Naive thymus-derived CD8-positive, alpha-beta T cell (primary cell): ENCODE measurements at places on chromosomes 5 and 9. TPM values are rescaled to one million over a fixed set of nuclear protein-coding genes. Genes with fewer than 3 reads are reported as not detected.
A peak's percentile ranks its signal among the peaks of the same experiment; 100 is the strongest.

LECT2 gene
- total RNA-seq: not detected

ELOVL7 gene
- total RNA-seq: not detected

FBP2 gene
- not detected for total RNA-seq

ADRB2 gene
- 2.2 TPM for total RNA-seq

SLCO6A1 gene
- not detected for total RNA-seq

ZNF608 gene
- total RNA-seq: 0.66 TPM

NEUROG1 gene
- total RNA-seq: not detected

FABP6 gene
- not detected for total RNA-seq

C9 gene
- total RNA-seq: not detected

CNTNAP3B gene
- total RNA-seq: not detected

GRCh38 chr5:169670769-169671525 is 33.9 kb downstream of the DOCK2 start:
- H3K27me3 ChIP-seq: no peaks in the 10 kb centered on the region
- DNase-seq: no peak
- no peak overlapping the region for H3K27ac ChIP-seq
- H3K4me1 ChIP-seq: peaks cover 6% of the 10 kb centered on the region
- H3K4me3 ChIP-seq: no peak overlapping the region

DNA sequence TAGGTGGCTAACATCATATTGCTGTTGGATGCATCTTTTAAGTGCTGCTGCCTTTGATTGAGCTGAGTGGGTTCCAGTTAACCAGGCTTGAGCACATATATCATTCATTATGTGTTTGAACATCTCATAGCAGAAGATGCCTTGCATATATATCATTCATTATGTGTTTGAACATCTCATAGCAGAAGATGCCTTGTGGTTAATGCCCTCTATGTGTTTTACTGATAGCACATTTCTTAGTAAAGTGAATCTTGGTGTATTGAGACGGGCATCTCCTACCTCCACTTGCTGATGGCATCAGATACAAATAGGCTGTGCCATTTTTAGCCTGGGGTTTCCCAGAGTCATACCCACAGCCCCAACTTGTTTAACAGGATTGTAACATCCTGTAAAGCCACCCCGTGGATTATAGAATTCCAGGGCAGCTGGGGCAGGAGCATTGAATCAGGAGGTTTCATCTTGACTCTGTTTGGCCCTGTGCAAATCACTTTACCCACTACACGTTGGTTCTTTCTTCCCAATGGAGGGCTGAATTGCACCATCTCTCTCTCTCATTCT is 26.5 kb downstream of the MTAP start:
- H3K27ac ChIP-seq: no peak overlapping the region
- H3K4me1 ChIP-seq: peaks cover 38% of the 10 kb centered on the region
- no peaks in the 10 kb centered on the region for H3K27me3 ChIP-seq
- DNase-seq: no peak
- H3K4me3 ChIP-seq: no peak overlapping the region

DNA sequence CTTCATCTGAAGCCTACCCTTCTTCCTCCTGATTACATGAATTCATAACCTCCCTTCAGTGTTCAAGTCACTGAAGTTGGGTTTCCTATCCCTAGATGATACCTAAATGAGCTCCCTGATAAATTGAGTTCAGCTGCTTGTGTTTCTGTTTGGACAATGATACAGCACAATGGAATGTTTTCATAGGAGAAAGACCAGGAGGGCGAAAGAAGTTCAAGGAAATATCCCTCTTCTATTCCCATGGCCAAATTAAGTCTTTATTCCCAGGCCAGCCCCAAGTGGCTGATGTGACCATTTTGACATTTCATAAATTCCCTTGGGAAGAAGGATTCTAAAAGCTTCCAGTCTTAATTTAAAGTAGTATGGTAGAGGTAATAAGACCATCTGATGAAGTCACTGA is 555.8 kb upstream of the CLINT1 start:
- H3K27ac ChIP-seq: no peak overlapping the region
- no peaks in the 10 kb centered on the region for H3K36me3 ChIP-seq
- no peaks in the 10 kb centered on the region for H3K27me3 ChIP-seq
- DNase-seq: no peak
- H3K4me1 ChIP-seq: no peaks in the 10 kb centered on the region
- no peak overlapping the region for H3K4me3 ChIP-seq

DNA sequence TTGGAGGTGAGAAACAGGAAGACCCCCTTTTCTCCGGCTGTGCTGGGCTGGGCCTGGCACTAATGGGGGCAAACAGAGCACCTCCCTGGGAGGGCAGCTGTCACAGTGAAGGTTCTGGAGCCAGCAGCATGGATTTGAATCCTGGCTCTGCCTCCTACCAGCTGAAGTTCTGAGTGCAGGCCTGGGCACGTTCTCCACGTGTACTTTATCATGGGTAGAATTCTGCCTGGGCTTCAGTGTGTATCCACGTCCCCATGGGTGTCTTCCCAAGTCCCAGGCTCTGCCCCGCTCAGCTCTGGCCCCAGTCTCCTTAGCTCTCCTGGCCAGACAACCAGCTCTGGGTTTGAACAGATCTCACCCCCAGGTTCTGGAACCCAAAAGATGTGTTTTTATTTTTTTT is 223.2 kb downstream of the PBX3 start:
- DNase-seq: no peak
- H3K36me3 ChIP-seq: no peaks in the 10 kb centered on the region
- no peak overlapping the region for H3K4me3 ChIP-seq
- no peak overlapping the region for H3K27ac ChIP-seq
- no peaks in the 10 kb centered on the region for H3K4me1 ChIP-seq
- H3K27me3 ChIP-seq: no peaks in the 10 kb centered on the region

DNA sequence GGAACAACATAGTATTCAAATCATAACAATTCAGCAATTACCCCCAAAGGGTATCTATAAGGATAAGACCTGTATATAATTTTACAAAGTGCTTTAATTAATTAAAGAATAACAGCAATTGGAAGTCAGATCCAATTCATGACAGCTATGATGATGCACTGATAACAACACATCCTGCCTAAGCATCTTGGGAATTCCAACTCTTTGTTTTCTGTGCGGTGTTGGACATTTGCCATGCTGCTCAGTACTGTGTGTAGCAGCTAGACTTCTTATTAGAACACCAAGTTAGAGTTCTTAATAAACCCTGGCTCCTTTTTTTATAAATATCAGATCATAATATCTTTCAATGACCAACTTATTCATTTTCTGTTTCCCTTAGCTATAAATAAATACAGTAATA is 209.0 kb downstream of the SEC61B start:
- H3K27me3 ChIP-seq: peaks cover 6% of the 10 kb centered on the region
- H3K36me3 ChIP-seq: peaks cover 1% of the 10 kb centered on the region
- H3K27ac ChIP-seq: no peak overlapping the region
- DNase-seq: no peak

DNA sequence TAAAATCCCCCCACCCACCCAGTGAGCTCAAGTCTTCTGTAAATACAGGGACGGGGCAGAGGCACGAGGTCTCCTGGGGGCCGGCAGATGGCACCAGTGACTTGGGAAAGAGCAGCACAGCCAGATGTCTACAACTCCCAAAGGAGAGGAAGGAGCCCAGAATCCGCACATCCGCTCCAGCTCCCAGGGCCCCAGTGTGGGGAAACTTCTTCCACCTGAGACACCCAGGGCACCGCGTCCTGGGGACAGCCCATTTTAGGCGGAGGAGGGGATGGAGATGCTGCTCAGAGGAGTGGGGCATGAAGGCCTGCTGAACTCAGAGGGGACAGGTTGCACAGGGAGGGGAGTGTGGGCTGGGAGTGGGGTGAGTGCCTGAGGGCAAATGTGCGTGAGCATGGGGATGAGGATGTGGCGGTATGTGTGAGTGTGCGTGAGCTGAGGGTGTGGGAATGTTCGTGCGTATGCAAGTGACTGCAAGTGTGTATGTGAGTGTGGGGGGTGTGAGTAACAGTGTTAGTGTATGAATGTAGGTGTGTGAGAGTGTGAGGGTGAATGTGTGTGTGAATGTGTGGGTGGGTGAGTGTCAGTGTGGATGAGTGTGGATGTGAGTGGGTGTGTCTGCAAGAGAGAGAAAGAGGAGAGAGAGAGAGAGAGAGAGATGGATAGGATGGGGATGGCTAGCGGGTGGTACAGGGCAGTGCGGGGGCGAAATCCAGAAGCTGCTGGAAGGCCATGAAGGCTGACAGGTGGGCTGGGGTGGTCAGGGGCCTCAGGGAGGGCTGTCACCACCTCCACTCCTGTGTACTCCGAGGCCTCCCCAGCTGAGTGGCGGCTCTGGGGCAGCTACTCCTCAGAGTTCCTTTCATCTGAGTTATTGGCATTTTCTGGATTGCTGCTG is 63.5 kb downstream of the DUSP1 start:
- no peak for DNase-seq
- no peaks in the 10 kb centered on the region for H3K36me3 ChIP-seq
- peaks cover 49% of the 10 kb centered on the region for H3K27me3 ChIP-seq

GRCh38 chr5:134175921-134176510 is 734 bp downstream of the SKP1 start:
- no peaks in the 10 kb centered on the region for H3K36me3 ChIP-seq
- H3K4me3 ChIP-seq: peak overlapping the region; percentile 98
- peak overlapping the region; percentile 99 for H3K27ac ChIP-seq
- DNase-seq: no peak
- peaks cover 33% of the 10 kb centered on the region for H3K4me1 ChIP-seq

DNA sequence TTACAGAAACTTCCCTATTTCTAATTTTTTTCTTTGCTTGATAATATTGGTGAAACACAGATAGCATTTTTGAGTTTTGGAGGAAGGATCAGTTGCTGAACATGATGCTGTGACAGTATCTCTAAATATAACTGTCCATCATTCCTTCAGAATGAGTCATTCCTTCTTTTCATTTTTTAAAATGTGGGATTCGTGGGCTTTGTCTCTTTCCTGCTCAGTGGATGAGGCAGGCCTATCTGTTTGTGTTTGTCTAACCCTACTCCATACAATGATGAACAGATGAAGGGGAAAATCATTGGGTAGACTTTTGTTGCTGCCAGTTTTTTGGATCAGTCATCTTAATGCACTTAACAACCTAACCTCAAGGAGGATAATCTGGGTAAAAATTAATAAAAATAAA is 15.7 kb upstream of the OR13C8 start:
- H3K27me3 ChIP-seq: no peaks in the 10 kb centered on the region
- no peak overlapping the region for H3K4me3 ChIP-seq
- no peak for DNase-seq
- H3K36me3 ChIP-seq: no peaks in the 10 kb centered on the region

- H3K27ac ChIP-seq: no peak overlapping the region
- H3K36me3 ChIP-seq: no peaks in the 10 kb centered on the region
- no peak overlapping the region for H3K4me3 ChIP-seq
- no peaks in the 10 kb centered on the region for H3K4me1 ChIP-seq
- H3K27me3 ChIP-seq: no peaks in the 10 kb centered on the region
These were observed 18.9 kb upstream of the RASEF start for GRCh38 chr9:83081846-83082245.

GRCh38 chr9:36739373-36740116 is 166.8 kb downstream of the MELK start:
- peaks cover 59% of the 10 kb centered on the region for H3K27me3 ChIP-seq
- DNase-seq: no peak
- peaks cover 4% of the 10 kb centered on the region for H3K4me1 ChIP-seq
- no peaks in the 10 kb centered on the region for H3K36me3 ChIP-seq

DNA sequence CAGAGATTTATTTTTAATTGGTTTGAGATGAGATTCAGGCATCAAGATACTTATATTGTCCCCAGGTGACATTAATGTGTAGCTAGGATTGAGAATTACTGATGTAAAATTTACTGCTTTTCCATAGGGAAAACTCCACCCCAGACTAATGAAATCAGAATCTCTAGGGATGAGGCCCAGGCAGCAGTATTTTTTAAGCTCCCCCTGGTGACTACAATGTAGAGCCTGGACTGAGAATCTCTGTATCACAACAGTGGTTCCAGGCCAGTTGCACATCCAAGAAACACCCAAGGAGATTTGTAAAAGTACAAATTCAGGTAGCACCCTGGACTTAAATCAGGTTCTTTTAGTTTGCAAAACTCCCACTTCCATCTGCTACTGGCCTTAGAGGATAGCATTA is 185.7 kb downstream of the MARCHF11 start:
- H3K4me1 ChIP-seq: no peaks in the 10 kb centered on the region
- no peak overlapping the region for H3K27ac ChIP-seq
- no peak overlapping the region for H3K4me3 ChIP-seq

- no peak overlapping the region for H3K27ac ChIP-seq
- no peaks in the 10 kb centered on the region for H3K36me3 ChIP-seq
- H3K4me3 ChIP-seq: no peak overlapping the region
- DNase-seq: no peak
- no peaks in the 10 kb centered on the region for H3K27me3 ChIP-seq
These were observed 82.8 kb upstream of the ITGA2 start for GRCh38 chr5:52906343-52906742.

DNA sequence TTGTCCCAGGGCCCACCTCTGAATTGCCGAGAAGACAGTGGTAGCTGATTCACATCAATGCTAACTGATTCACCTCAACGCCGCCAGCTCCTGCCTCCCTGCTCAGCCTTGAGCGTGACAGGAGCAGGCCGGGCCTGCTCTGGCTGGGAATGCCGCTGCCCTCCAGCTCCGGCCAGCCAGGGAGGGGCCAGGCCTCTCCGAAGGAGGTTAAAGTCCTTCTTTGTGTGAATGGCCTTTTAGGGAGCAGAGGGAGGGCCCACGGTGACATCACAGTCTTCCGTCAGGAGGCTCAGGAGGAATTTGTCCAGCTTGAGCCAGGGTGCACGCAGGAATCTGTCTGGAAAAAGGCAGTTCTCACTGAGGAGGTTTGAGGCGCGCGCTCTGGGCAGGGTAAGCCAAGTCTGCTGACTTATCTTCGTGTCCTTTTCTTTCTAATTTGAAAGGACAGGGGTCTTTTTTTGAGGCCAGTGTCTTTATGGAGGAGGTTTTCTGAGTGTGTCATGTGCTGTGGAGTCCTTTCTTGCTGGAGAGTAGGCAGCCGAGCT is 82.7 kb downstream of the C9orf152 start:
- no peaks in the 10 kb centered on the region for H3K36me3 ChIP-seq
- peak overlapping the region; percentile 20 for H3K27ac ChIP-seq
- H3K4me3 ChIP-seq: peak overlapping the region; percentile 58
- no peak for DNase-seq
- H3K4me1 ChIP-seq: peaks cover 14% of the 10 kb centered on the region

DNA sequence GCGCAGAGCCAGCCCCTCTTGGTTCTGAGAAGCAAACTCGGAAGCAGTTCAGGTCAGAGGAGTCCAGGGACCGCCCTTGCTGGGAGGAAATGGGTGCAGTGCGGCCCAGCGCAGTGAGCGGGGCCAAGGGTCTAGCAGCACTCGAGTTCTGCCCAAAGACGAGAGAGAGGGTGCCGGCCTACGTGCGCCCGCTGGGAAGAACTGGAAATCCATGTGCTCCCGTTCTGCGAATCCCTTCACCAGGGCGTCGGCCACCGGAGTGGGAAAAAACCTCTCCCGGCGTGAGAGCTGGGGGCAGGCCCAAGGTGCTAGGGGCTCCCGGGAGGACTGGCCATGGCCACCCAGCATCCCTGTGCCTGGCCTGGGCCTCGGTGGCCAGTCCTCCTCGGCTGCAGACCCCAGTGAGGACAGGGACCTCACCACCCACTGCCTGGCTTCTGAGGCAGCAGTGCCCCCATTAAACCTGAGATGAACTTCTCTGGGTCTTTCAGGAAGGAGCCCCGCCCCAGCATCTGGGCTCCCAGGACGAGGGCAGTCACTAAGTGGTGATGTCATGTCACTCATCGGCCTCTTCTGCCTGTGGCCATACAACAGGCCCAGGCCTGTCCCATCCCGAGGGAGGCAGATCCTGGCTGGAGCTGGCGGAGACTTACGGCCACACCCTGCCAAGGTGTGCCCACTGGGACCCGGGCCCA is 10.6 kb downstream of the TMEM250 start:
- peaks cover 64% of the 10 kb centered on the region for H3K4me1 ChIP-seq
- peak overlapping the region; percentile 88 for H3K4me3 ChIP-seq
- peak overlapping the region; percentile 96 for H3K27ac ChIP-seq
- H3K36me3 ChIP-seq: no peaks in the 10 kb centered on the region
- DNase-seq: no peak
- no peaks in the 10 kb centered on the region for H3K27me3 ChIP-seq
